H1 (cell line): ENCODE measurements at places on chromosomes 16 and 17. TPM values are rescaled to one million over a fixed set of nuclear protein-coding genes. Genes with fewer than 3 reads are reported as not detected.

TNFRSF13B gene
- total RNA-seq, result not detected in 2 replicates

KCNH6 gene
- total RNA-seq, result 1.8 TPM in 2 replicates

NPIPA5 gene
- 0.61 and 1.0 TPM in 2 replicates for total RNA-seq

MRPS23 gene
- total RNA-seq, result 60.4 and 73.4 TPM in 2 replicates

ABCA8 gene
- total RNA-seq, result not detected in 2 replicates

NDUFB10 gene
- 183 and 197 TPM in 2 replicates for total RNA-seq

GJC1 gene
- 154 and 156 TPM in 2 replicates for total RNA-seq

PRSS27 gene
- total RNA-seq, result 1.3 and 2.2 TPM in 2 replicates

CACNA1G gene
- 4.8 and 4.9 TPM in 2 replicates for total RNA-seq

CES5A gene
- total RNA-seq, result not detected in 2 replicates

TMEM186 gene
- 13.1 and 14.3 TPM in 2 replicates for total RNA-seq

HP gene
- total RNA-seq, result not detected in 2 replicates

KRTAP4-5 gene
- total RNA-seq, result not detected in 2 replicates

KRTAP1-5 gene
- total RNA-seq, result not detected in 2 replicates

SNAI3 gene
- total RNA-seq, result 8.5 and 8.7 TPM in 2 replicates

SPATA32 gene
- total RNA-seq, result not detected in 2 replicates

CBX4 gene
- total RNA-seq, result 3.2 and 4.0 TPM in 2 replicates

CCL16 gene
- not detected in 2 replicates for total RNA-seq

TTLL6 gene
- 2.6 and 2.7 TPM in 2 replicates for total RNA-seq

TBX4 gene
- not detected in 2 replicates for total RNA-seq

TNFRSF17 gene
- total RNA-seq, result not detected in 2 replicates

SLC2A4 gene
- total RNA-seq, result 5.7 and 6.4 TPM in 2 replicates

MMP2 gene
- 58.2 and 64.5 TPM in 2 replicates for total RNA-seq

CLDN9 gene
- 0.60 and 0.77 TPM in 2 replicates for total RNA-seq

MYO15B gene
- total RNA-seq, result 11.2 and 13.8 TPM in 2 replicates

OTOP3 gene
- total RNA-seq, result not detected in 2 replicates

SMTNL2 gene
- 3.7 and 4.5 TPM in 2 replicates for total RNA-seq

KCNG4 gene
- not detected in 2 replicates for total RNA-seq

DHRS7C gene
- total RNA-seq, result not detected in 2 replicates

SEZ6L2 gene
- 43.5 and 46.6 TPM in 2 replicates for total RNA-seq

CX3CL1 gene
- total RNA-seq, result 1.4 and 1.9 TPM in 2 replicates

UMOD gene
- not detected in 2 replicates for total RNA-seq

TSPOAP1 gene
- 9.2 and 9.8 TPM in 2 replicates for total RNA-seq

C17orf113 gene
- 1.4 TPM in 2 replicates for total RNA-seq

ADAD2 gene
- 1.3 and 1.6 TPM in 2 replicates for total RNA-seq

KRTAP16-1 gene
- total RNA-seq, result not detected in 2 replicates

CLEC10A gene
- not detected in 2 replicates for total RNA-seq

ALDOA gene
- 1,083 and 1,146 TPM in 2 replicates for total RNA-seq

CYGB gene
- 3.7 and 4.0 TPM in 2 replicates for total RNA-seq

P2RX1 gene
- 0.19 and 0.45 TPM in 2 replicates for total RNA-seq

GNG13 gene
- not detected in 2 replicates for total RNA-seq

NPLOC4 gene
- total RNA-seq, result 79.8 and 92.7 TPM in 2 replicates

DLX4 gene
- 0.80 and 0.88 TPM in 2 replicates for total RNA-seq

PYDC1 gene
- total RNA-seq, result 3.0 and 3.5 TPM in 2 replicates

SPAG7 gene
- 81.9 and 83.6 TPM in 2 replicates for total RNA-seq

ZG16 gene
- not detected in 2 replicates for total RNA-seq

CAMKK1 gene
- 7.6 and 8.5 TPM in 2 replicates for total RNA-seq

B3GNT9 gene
- 3.5 and 4.7 TPM in 2 replicates for total RNA-seq

CCL1 gene
- total RNA-seq, result not detected in 2 replicates

TM4SF5 gene
- total RNA-seq, result not detected in 2 replicates
